ENCODE measurements at places on chromosomes 2 and 18.

DNA sequence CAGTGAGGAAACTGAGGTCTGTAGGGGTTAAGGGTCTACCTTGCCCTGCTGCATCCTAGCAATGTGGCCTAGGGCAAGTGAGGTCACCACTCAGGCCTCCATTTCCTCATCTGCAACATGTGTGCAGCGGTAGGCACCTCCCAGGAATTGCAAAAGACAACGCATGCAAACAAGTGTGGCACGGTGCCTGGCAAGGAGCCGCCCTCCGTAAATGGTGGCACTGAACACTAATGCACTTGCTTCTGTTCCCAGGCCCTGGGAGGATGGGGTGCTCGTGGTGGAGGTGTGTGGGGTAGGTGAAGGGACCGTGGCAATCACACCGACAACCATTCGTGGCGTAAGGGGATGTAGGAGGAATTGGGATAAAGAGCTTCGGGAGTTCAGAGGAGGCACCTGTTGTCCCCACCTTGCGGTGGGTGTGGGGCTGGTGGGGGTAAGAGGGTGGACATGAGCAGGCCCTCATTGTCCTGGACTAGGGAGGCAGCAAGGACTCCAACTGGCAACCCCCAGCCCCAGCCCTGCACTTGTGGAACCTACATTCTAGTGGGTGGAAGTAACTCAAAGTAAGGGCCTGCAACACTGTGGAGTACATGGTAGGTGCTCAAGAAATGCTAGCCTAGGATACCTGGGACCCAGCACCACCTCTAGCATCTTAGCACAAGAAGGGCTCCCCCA is 26.0 kb downstream of the ATOH8 start:
- DNase-seq: no peak

DNA sequence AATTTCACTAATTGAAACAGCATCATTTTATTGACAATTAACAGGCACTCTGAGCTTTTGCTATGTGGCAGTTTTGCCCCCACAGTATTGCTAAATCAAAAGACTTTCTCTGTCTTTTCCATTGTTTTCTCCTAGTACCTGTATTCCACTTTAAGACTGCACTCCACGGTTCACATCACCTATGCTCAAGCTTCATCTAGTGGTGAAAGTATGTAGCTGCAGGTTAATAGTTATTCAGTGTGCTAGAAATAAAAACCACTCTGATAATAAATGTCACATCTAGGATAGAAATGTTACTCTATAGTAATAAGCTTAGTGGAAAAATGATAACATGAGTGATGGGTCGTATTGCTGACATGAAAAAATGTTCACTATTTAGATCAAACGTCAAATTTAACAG is 24.6 kb downstream of the ARL6IP6 start:
- no peak for DNase-seq

- DNase-seq: no peak
Measured at GRCh38 chr2:214830794-214831346, 21.4 kb upstream of the BARD1 start.

- no peak for DNase-seq
Measured at GRCh38 chr2:201151127-201151981, 31.6 kb upstream of the CASP10 start.

GRCh38 chr18:76564655-76565237 is 69.7 kb upstream of the ZNF516 start:
- no peak for DNase-seq

GRCh38 chr2:170341684-170342623 is 164.0 kb downstream of the MYO3B start:
- DNase-seq: no peak

- no peak for DNase-seq
Measured at GRCh38 chr2:144099340-144099739, 420.6 kb downstream of the ZEB2 start.

DNA sequence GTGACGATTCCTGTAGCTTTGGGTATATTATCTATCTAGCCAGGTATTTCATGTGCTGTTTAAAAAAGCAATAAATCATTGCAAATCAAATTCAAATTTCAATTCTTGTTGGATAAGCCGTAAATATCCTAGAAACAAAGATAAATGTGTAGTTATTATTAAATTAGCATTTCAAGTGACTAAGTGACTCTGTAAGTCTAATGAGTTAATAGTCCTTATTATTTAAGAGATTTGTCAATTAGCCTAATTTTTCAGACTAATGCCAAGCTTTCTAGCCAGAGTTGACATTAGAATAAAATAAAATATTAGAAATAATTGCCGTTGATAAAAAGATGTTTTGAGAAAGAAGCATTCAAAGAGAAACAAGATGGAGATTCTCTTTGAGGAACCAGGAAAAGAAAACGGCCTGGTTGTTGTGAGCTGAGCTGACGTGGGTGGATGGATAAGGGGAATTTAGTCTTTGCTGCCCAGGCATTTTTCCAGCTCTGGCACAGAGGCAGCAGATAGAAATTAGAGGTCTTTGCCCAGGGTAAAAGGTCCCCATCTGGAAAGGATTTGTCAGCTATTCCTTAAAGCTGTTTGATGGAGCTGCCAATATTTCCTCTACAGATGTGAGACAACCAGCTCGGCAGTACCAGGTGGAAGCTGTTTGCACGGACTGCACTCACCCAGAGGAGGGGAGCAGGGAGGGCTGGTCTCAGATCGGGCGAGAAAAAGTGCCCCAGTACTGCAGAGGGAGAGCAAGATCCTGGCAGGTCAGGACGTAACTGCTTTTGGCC is 117.3 kb upstream of the SEC11C start:
- DNase-seq: no peak

DNA sequence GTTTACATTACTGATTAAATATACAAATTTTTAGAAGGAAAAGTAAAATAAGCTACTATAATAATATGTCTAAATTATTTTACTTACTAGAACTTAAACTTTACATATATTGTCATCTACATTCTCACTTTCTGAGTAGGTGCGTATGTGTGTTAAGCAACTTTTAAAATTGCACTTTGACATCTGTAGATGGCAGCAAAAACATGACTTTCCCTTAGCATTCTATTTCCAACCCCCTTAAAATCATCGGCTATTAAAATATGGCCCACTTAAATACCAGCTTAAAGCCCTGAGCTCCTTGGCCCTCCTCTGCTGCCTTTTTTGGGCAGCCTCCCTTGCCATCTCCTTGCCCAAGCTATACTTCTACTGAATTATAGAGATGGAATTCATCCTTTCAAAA is 78.0 kb downstream of the UPP2 start:
- no peak for DNase-seq

DNA sequence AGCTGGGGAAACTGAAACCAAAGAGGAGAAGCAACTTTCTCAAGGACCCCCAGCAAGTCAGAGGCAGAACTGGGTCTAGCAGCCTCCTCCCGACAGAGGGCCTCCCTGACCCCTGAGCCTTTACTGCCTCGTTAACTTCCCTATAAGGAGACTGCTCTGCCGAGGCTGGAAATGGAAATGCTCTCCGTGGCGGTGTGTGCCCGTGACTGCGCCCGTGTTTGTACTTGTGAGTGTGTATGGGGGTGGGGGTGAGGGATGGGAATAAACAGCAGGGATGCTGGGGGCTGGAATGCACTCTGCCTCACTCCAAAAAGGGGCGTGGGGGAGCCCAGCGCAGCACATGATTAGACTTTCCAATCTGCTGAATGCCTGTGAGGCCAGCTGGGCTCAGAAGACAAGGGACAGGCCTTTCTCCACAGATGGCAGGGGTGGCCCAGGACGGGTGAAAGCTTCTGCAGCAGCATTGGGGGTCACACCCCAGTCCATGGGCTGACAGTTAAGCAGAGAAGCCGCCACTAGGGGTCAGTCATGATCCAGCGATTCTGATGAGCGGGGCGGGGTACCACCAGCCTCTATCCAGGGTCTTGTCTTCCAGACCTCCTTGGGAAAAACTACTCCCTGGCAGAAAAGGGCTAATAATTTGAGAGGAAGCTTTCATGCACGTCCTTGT is 26.8 kb downstream of the MPHOSPH10 start:
- no peak for DNase-seq

- DNase-seq: no peak
Measured at GRCh38 chr18:78981989-78982620, 2.5 kb downstream of the SALL3 start.

GRCh38 chr2:66186537-66186936 is 248.4 kb upstream of the MEIS1 start:
- DNase-seq: no peak

DNA sequence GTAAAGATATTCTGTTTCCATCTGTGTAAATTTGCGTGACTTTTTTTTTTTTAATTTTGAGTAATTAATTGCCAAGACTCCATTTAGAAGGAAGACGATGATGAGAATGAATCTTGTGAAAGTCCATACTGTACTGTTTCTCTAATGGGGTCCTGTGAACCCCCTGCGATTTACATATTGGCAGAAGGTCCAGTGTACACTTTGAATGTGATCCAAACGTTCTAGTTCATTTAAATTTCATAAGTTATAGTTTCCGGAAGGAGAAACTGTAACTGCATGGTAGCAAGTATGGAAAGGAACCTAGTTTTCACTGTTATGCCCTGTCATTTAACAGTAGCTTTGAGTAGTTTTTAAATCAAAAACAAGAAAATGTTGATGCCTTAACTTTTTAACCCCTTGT is 166.7 kb downstream of the FMNL2 start:
- no peak for DNase-seq

DNA sequence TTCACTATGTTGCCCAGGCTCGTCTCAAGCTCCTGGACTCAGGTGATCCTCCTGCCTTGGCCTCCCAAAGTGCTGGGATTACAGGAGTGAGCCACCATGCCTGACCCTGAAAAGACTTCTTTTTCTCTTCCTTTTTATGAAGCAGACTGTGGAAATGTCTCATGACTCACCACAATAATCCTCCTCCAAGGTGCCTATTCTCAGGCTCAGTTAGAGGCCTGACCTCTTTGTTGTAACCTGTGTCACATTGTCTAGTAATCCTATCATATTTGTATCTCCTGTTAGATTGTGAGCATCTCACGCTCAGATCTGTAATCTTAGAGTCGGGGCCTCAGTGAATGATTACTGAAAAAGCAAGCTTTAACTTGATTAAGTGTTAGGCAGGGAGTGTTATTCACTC is 18.3 kb upstream of the TAF4B start:
- DNase-seq: no peak

- DNase-seq: no peak
Measured at GRCh38 chr2:210072922-210073509, 70.6 kb downstream of the RPE start.

DNA sequence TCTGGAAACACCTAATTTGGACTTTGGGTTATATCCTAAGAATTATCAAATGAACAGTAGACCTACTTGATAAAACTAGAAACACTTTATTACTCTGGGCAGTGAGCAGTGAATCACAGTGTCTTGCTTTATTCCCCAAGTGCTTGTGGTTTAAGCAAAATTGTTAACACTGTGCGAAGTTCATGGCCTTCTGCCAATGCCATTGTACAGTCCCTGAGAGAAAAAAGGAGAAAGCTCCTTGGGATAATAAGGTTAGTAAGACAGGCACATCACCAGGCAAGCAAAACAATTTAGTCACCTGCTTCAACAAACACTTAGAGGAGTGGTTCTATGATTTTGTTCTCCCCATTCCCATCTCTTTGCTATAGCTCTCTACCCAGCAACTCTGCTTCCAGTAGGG is 39.8 kb downstream of the ADCYAP1 start:
- DNase-seq: no peak

- DNase-seq: no peak
Measured at GRCh38 chr2:5111581-5111980, 580.6 kb upstream of the SOX11 start.

- DNase-seq: no peak
Measured at GRCh38 chr2:60140185-60140584, 413.3 kb downstream of the BCL11A start.

DNA sequence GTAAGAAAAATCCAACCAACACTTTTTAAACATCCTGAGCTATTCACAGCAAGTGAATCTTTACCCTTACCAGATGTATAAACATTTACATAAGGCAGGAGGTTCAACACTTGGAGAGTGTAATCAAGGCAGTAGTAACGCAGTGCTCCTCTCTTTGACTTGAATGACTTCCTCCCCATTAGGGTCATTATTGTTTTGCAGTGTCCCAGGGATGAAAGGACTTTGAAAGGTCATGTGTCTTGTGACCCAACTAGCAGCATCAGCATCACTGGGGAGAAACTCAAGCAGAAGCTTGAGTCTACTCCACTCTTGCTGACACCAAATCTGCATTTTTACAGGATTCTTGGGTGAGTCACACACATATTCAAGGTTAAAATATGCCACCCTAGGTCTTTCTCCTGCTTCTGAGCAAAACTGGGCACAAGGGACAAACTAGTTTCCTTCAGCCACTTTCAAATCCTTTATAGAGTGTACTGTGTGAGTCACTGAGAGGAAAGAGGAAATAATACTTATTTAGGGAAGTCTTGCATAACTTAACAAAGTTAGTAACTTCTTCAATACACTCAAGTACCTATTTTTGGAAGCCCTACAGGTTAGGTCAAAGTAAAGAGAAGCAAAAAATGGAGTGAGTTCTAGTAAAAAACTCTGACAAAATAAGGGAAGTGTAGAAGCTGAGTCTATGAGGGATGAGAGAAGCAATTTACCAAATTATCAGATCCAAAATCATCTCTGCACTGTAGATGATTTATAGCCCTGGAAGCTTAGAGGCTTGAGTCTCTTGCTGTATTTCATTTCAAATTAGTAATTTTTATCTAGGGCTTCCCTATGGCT is 51.0 kb upstream of the EML4 start:
- DNase-seq: no peak

DNA sequence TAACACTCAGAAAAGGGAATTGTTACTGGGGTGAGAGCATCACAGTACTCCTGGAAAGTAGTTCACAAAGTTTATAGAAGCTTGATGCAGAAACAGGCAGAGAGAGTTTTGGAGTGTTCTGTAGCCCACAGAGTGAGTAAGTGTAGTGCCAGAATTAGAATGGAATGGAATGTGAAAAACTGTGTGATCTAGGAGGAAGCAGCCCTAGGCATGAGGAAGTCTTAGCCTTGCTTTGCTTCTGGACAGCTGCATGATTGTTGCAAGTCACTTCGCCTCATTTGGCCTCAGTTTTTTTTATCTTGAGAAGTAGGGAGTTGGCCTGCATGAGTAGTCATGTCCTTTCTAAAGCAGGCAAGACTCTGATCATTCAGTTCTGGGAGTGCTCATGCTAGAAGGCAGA is 10.9 kb downstream of the SERPINB12 start:
- DNase-seq: no peak

- no peak for DNase-seq
Measured at GRCh38 chr18:48121752-48122151, 191.3 kb upstream of the SMAD2 start.

DNA sequence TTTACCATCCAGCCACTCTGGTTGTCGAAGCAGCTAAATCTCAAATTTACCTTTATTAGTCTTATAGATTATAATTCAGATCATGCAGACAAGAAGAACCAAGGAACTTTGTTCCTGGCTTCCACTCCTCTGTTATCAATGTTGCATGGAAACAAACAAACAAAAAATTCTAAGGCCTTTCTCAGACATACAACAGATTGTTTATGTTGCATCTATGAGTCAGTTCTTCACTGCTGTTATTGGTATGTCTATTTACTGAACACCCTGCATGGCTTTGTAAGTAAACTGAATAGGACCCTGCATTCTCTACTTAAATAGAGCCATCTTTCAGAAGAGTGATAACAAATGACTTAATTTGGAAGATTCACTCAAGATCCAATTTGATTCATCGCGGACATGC is 1.6 kb upstream of the ANKRD44 start:
- DNase-seq: no peak

Data from activated gamma-delta T cell (primary cell).